H9 (cell line): ENCODE measurements at places on chromosomes 16 and 17. TPM values are rescaled to one million over a fixed set of nuclear protein-coding genes. Genes with fewer than 3 reads are reported as not detected.
A peak's percentile ranks its signal among the peaks of the same experiment; 100 is the strongest.

DNA sequence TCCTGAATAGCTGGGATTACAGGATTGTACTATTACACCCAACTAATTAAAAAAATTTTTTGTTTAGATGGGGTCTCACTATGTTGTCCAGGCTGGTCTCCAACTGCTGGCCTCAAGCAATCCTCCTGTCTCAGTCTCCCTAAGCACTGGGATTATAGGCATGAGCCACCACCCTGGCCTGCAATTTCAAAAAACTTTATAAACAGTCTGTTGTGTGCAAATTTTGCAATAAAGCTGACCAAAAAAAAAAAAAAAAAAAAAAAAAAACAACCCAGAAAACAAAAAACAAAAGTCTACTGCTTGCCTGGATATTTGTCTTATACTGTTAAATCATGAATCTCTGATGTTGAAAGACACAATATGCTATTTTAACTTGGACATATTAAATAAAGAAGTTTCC is 4.4 kb downstream of the CREBBP start:
- peaks cover 20% of the 10 kb centered on the region for H3K36me3 ChIP-seq
- no peak for DNase-seq
- H3K4me3 ChIP-seq, result no peak overlapping the region
- H3K4me1 ChIP-seq, result peaks cover 11% of the 10 kb centered on the region
- H3K27ac ChIP-seq, result no peak overlapping the region

MMP25 gene
- 13.5 and 14.2 TPM in 2 replicates for total RNA-seq

GRCh38 chr17:17783116-17783824 is 53.5 kb downstream of the SREBF1 start:
- no peaks in the 10 kb centered on the region; the same call in 1 of the 2 replicates for H3K27me3 ChIP-seq
- no peak overlapping the region for H3K27ac ChIP-seq
- no peaks in the 10 kb centered on the region for H3K4me1 ChIP-seq
- peak overlapping the region; percentile 87 for H3K4me3 ChIP-seq

DNA sequence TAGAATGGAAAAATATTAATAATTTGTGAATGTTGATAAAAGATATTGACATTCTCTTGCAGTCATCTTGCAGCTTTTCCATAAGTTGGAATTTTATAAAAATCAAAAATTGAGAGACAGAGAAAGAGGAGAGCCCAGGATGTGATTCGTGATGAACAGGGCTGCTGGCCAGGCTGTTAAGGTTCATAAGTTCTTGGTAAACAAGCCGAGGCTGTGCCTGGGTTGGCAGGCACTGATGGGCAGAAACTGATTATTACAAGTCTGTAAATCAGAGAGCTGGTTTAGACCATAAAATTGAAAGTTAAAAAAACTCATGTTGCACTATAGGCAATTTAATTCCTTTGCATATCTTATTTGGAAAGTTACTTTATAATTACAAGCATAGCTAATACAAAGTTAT is 533.7 kb downstream of the HAPSTR1 start:
- H3K36me3 ChIP-seq, result peaks cover 6% of the 10 kb centered on the region; the same call in 1 of the 2 replicates
- DNase-seq, result no peak
- no peaks in the 10 kb centered on the region for H3K4me1 ChIP-seq
- H3K4me3 ChIP-seq, result no peak overlapping the region

PDILT gene
- total RNA-seq, result not detected in 2 replicates

GRCh38 chr17:58232707-58233156 is 5.7 kb upstream of the LPO start:
- no peaks in the 10 kb centered on the region for H3K36me3 ChIP-seq
- peaks cover 2% of the 10 kb centered on the region; the same call in 1 of the 2 replicates for H3K4me1 ChIP-seq
- DNase-seq, result peak; percentile 72
- H3K27me3 ChIP-seq, result 0 out of 2 replicates have a peak, but pooled peaks cover 2% of the 10 kb centered on the region

DNA sequence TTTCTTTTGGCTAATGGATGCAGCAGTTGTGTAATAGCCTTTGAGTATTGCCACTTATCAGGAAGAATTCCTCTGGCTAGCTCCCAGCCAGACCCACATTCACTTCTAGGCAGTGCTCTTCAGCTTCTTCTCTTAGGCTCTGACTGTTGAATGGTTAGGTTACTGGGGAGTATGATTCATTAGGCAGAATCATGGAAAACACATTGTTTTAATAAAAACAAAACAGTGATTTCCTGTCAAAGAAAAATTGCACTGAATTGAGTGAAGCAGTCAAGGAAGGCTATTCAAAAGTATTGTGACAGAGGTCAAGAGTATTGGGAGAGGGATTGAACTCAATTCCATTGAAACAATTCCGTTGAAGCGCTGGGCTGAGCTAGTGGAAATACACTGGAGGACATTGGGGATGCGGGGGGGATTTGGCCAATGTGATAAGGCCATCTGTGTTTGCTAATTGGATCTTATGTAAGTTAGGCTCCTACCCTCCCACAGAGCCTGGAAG is 68.0 kb downstream of the CNTNAP4 start:
- no peaks in the 10 kb centered on the region for H3K4me1 ChIP-seq
- H3K27ac ChIP-seq, result no peak overlapping the region
- H3K36me3 ChIP-seq, result no peaks in the 10 kb centered on the region
- no peak overlapping the region for H3K4me3 ChIP-seq
- H3K27me3 ChIP-seq, result no peaks in the 10 kb centered on the region

CHST5 gene
- 0.11 TPM in 1 of 2 replicates, not detected in the other for total RNA-seq

- H3K36me3 ChIP-seq, result no peaks in the 10 kb centered on the region
- H3K4me1 ChIP-seq, result no peaks in the 10 kb centered on the region
- no peaks in the 10 kb centered on the region for H3K27me3 ChIP-seq
- no peak overlapping the region for H3K27ac ChIP-seq
Observed at GRCh38 chr16:3173892-3174617, 13.9 kb upstream of the OR1F1 start.

GRCh38 chr17:34199454-34199853 is 55.6 kb upstream of the CCL2 start:
- H3K27ac ChIP-seq, result no peak overlapping the region
- no peak overlapping the region for H3K4me3 ChIP-seq
- H3K27me3 ChIP-seq, result no peaks in the 10 kb centered on the region

- H3K27me3 ChIP-seq, result no peaks in the 10 kb centered on the region
- no peak for DNase-seq
- H3K4me3 ChIP-seq, result no peak overlapping the region
- H3K4me1 ChIP-seq, result peaks cover 5% of the 10 kb centered on the region; the same call in 1 of the 2 replicates
- no peaks in the 10 kb centered on the region for H3K36me3 ChIP-seq
Observed at GRCh38 chr16:4389051-4389955, 17.7 kb downstream of the VASN start.

DNA sequence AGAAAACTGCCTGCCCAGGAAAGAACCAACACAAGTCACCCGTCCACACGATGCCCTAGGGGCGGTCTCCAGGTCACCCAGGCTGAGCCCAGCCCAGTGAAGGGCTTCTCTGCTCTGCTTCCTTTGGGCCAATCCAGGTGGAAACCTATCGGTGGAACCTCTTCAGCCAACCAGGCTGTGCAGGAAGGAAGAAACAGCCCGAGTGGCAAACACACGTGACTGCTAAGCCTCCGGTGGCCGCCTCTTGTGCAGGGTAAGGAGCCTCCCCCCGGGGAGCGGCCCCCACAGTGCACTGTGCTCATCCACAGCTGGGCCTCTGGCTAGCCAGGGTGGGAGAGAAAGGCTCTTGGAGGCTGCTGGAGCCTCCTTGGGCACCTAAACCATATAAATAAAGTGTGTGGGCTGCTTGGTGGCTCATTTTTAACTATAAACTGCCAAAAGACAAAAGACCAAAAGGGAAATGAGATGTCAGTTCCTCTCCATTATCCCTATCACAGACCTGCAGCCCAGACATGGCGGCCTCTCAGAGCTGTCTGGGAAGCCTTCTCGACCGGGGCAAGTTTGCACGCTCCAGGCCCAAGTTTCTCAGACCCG is 2.4 kb downstream of the RTN4RL1 start:
- no peak overlapping the region for H3K4me3 ChIP-seq
- no peaks in the 10 kb centered on the region for H3K4me1 ChIP-seq
- H3K36me3 ChIP-seq, result no peaks in the 10 kb centered on the region
- no peak overlapping the region for H3K27ac ChIP-seq
- H3K27me3 ChIP-seq, result peaks cover 54% of the 10 kb centered on the region

ITGAD gene
- not detected in 2 replicates for total RNA-seq

KRTAP2-2 gene
- not detected in 2 replicates for total RNA-seq

DNA sequence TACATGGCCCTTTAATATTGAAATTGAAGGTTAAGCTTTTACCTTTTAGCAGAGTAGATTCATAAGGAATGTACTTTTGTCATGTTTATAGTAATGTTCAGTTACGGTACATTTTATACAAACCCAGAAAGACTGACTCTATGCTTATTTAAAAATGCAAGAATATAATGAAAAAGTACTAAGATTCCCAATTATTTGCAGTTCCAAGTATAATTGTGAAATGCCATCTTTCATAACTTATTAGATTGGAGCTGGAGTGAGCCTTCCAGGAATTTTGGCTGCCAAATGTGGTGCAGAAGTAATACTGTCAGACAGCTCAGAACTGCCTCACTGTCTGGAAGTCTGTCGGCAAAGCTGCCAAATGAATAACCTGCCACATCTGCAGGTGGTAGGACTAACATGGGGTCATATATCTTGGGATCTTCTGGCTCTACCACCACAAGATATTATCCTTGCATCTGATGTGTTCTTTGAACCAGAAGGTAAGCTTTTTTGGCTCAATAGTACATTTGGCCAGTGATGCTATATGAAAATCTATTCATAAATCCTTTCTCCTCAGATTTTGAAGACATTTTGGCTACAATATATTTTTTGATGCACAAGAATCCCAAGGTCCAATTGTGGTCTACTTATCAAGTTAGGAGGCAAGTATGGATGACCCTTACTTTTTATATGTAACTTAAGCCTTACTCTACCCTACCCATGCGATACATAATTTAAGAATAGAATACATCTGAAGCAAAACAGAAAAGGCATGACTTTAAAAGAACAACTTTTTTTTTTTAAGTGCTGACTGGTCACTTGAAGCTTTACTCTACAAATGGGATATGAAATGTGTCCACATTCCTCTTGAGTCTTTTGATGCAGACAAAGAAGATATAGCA is 4.2 kb downstream of the SRSF2 start:
- H3K4me3 ChIP-seq, result peak overlapping the region; percentile 100
- no peaks in the 10 kb centered on the region for H3K4me1 ChIP-seq
- no peaks in the 10 kb centered on the region for H3K27me3 ChIP-seq
- no peak overlapping the region for H3K27ac ChIP-seq
- DNase-seq, result no peak
- H3K36me3 ChIP-seq, result peaks cover 66% of the 10 kb centered on the region

DNA sequence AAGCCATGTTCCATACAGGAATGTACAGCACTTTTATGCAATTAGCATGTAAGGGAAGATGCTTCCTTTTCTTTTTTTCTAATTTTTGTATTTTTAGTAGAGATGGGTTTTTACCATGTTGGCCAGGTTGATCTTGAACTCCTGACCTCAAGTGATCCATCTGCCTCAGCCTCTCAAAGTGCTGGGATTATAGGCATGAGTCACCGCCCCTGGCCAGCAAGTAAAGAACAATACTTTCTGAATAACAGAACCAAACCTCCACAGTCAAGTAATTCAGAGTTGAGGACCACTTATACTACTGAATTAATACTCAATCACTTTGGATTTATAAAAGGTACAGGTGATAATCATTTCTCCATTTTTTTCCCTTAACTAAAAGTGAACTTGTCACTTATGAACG is 13.0 kb downstream of the C16orf87 start:
- no peak overlapping the region for H3K4me3 ChIP-seq
- no peak for DNase-seq
- no peaks in the 10 kb centered on the region for H3K4me1 ChIP-seq
- no peaks in the 10 kb centered on the region for H3K27me3 ChIP-seq

DNA sequence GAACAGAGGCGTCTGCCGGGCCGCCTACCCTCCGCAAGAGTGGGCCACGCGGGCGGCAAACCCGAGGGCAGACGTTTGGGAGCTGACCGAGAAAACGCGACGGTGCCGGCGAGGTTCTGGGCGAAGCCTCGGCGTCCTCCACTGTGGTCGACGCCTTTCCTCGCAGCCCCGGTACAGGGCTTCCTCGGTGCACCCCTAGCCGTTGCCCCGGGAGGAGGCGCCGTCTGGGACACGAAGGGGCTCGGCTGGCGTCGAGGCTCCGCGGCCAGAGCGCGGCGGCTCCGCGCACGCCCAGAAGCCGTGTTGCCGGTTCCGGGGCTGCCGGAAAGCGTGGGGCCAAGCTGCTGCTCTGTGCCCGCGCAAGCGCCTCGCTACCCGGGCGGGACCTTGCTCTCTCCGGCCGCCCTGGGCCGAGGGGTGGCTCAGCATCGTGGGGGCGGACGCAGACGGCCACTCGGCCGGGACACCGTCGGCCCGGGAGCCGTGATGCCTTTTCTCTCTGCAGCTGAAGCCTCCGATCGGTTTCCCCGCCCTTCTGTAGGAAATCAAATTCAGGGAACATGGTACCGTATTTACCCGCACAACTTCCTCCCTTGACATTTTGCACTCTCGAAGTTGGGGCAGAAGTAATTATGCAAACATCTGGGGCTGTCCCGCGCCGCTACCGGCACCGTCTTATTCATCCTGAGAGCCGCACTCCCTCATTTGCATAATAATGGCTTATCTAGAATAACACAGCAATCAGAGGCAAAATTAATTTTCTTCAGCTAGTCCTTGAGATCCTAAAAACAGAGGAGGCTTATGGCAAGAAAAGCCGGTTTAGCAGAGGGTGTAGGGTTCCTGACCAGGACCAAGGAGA is 7.3 kb upstream of the CBX8 start:
- 0 out of 2 replicates have a peak overlapping the region, but pooled peaks have one; percentile 1 for H3K4me3 ChIP-seq
- no peak overlapping the region for H3K27ac ChIP-seq
- DNase-seq, result peak; percentile 82
- no peaks in the 10 kb centered on the region; the same call in 1 of the 2 replicates for H3K4me1 ChIP-seq
- H3K27me3 ChIP-seq, result peaks cover 92% of the 10 kb centered on the region

DNA sequence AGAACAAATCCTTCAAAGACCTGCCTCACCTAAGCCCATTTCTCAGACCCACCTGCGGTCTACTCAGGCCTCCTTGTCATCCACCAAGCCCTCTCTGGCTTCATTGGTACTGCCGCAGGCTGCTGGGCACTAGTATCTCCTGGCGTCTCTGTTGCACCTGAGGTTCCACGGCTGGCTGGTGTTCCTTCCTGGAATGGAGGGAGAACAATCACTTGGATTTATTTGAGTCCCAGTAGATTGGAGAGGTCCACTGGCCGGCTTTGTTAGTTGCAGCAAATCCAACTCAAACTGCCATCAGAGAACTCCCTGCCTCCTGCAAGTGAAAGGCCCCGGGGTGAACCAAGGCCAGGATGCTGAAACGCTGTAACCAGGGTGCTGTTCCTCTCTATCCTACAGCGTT is 15.3 kb downstream of the MIS12 start:
- no peak overlapping the region for H3K27ac ChIP-seq
- H3K4me3 ChIP-seq, result peak overlapping the region; percentile 69
- peaks cover 5% of the 10 kb centered on the region; the same call in 1 of the 2 replicates for H3K27me3 ChIP-seq

- no peak for DNase-seq
- peaks cover 9% of the 10 kb centered on the region; the same call in 1 of the 2 replicates for H3K4me1 ChIP-seq
- H3K27ac ChIP-seq, result no peak overlapping the region
- H3K36me3 ChIP-seq, result peaks cover 5% of the 10 kb centered on the region
- H3K27me3 ChIP-seq, result no peaks in the 10 kb centered on the region
Observed at GRCh38 chr16:85563515-85564276, 49.4 kb upstream of the GSE1 start.

DNA sequence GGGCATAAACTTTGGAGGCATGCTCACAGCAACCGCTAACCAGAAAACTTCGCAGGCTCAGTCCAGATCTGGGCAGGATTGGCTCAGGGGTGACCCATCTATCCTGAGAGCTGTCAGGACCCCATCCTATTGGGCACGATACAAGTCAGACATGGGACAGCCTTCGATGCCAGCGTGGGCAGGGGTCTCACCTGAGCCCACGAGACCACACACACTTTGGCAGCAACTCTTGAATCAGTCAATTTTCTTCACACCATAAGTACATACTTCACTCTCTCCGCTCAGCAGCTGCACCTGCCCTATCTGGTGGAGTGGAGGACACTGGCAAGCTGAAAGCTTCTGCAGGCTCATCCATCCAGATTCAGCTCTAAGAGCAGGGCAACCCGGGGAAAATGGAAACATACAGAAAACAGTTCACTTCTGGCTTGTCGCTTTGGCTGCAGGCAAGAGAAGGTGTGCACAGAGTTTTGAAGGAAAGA is 48.3 kb downstream of the ZFHX3 start:
- no peak overlapping the region for H3K27ac ChIP-seq
- no peak overlapping the region for H3K4me3 ChIP-seq
- H3K4me1 ChIP-seq, result no peaks in the 10 kb centered on the region
- 0 out of 2 replicates have a peak, but pooled peaks cover 6% of the 10 kb centered on the region for H3K36me3 ChIP-seq
- H3K27me3 ChIP-seq, result no peaks in the 10 kb centered on the region; the same call in 1 of the 2 replicates
- no peak for DNase-seq
